ENCODE measurements at places on chromosomes 4 and X.

DNA sequence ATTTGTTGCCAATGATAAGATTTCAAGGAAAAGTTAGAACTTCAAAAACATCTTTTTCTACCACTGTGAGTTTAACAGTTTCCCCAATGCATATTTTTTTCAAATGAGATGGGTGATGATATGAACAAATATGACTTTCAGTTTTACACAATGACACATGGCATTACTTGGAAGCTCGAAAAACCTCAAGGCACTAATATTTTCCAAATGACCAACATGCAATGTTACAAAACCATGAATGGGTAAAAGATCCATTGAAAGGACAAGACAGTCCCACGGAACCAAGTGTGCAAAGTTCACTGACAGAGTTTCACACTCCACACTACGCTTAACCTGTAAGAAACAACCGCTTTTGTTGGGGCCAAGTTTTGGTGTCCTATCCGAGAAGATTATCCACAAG is 84.5 kb downstream of the CD99L2 start:
- no peak for DNase-seq

- DNase-seq: no peak
These were observed 9.6 kb upstream of the CCDC149 start for GRCh38 chr4:24922416-24922815.

GRCh38 chrX:49656533-49656932 is 39.3 kb downstream of the PAGE1 start:
- DNase-seq: no peak

DNA sequence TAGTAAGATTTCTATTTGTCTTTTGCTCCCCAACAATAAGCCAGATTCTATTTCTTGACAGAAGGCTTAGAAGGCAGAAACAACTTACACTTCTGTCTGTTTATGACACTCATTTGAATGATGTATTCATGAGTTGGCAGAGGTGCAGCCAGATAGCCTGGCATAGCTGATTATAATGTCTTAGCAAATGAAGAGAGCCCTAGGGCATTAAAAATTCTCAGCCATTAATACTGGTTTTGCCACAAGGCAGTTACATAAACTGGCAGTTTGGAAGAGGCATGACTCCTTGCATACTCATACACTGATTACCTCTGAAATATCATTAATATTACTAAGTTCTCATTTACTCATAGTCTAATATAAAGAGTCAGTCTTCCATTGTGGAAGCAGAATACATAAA is 728.5 kb upstream of the NDST4 start:
- no peak for DNase-seq

DNA sequence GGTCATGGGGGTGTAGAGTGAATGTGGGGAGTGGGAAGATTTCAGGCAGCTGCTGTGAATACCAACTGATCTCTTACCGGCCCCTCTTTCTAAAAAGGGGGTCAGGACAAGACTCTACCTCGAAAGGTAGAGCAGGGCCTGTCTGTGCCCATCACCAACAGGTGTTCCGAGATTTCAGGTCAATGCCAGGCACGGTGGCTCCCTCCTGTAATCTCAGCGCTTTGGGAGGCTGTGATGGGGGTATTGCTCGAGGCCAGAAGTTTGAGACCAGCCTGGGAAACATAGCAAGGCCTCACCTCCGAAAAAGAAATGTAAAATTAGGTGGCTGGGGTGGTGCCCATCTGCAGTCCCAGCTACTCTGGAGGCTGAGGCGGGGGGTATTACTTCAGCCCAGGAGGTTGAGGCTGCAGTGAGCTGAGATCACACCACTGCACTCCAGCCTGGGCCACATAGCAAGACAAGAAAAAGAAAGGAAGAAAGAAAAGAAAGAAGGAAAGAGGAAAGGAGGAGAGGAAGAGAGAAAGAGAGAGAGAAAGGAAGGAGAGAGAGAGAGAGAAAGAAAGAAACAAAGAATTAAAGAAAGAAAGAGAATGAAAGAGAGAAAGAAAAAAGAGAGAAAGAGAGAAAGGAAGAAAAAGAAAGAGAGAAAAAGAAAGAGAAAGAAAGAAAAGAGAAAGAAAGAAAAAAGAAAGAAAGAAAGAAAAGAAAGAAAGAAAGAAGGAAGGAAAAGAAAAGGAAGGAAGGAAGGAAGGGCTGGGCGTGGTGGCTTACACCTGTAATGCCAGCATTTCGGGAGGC is 50.1 kb downstream of the CRLF2 start:
- no peak for DNase-seq

GRCh38 chr4:159549098-159549518 is 446.2 kb downstream of the RAPGEF2 start:
- no peak for DNase-seq

- DNase-seq: peak; percentile 54
These were observed 15.3 kb downstream of the SEPSECS start for GRCh38 chr4:25144870-25145481.

GRCh38 chr4:124386163-124386562 is 326.4 kb downstream of the ANKRD50 start:
- DNase-seq: no peak

- no peak for DNase-seq
These were observed 148.2 kb downstream of the COMMD8 start for GRCh38 chr4:47315346-47315745.

DNA sequence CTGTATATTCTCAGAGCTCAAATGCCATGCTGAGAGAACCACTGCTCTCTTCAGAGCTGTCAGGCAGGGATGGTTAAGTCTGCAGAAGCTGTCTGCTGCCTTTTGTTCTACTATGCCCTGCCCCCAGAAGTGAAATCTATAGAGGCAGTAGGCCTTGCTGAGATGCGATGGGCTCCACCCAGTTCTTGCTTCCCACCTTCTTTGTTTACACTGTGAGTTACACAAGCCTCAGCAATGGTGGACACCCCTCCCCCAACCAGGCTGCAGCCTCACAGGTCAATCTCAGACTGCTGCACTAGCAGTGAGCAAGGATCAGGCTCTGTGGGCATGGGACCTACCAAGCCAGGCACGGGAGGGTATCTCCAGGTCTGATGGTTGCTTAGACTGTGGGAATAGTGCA is 271.6 kb downstream of the CENPC start:
- DNase-seq: no peak

- DNase-seq: no peak
These were observed 20.4 kb downstream of the ZNF157 start for GRCh38 chrX:47390780-47391179.

- no peak for DNase-seq
These were observed 128.0 kb upstream of the PRKG2 start for GRCh38 chr4:81343046-81343445.

DNA sequence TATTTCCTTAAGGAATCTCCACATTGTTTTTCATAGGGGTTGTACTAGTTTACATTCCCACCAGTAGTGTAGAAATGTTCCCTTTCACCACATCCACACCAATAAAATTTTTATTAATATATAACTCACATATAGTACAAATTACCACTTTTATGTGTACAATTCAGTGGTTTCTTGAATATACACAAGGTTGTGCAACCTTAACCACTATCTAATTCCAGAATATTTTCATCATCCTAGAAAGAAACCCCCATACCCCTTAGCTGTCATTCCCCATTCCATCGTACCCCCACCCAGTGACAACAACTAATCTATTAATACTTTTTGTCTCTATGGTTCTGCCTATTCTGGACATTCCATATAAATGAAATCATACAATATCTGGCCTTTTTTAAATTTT is 108.3 kb upstream of the USP9X start:
- DNase-seq: no peak

GRCh38 chrX:115214605-115215004 is 19.3 kb downstream of the LRCH2 start:
- DNase-seq: no peak

GRCh38 chr4:42724451-42724850 is 67.5 kb upstream of the ATP8A1 start:
- DNase-seq: no peak

DNA sequence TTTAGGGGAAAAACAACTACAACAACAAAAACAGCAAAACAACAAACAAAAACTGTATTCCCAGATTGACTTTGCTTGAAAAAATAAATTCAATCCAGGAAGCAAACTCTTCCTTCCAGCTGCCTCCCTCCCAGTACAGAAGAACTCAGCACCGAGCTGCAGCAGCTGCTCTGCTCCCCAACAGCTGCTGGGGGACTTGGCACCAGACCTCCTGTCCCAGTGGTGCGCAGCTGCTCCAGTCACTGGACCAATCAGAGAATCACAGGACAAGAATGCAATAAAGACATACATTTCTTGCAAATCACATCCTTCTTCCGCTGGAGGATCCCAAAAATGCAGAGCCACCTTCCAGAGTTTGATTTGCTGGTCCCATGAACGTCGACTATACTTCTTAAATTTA is 11.8 kb upstream of the FAM53A start:
- DNase-seq: no peak

DNA sequence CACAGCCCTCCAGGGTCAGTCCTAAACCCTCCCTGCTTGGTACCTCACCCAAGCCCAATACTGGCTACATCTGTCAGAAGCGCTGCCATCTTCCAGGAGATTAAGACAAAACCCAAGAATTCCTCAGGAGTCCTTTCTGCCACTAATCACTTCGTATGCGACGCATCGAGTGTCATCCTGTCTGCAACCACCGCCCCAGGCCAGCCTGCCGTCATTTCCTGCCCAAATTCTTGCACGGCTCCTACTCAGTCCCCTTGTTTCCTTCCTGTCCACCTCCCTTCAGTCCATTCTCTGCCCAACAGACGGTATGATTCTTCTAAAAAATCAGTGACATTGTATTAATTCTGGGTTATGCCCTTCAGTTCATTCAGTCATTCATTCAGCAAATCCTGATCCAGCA is 113.6 kb downstream of the NFKB1 start:
- no peak for DNase-seq

DNA sequence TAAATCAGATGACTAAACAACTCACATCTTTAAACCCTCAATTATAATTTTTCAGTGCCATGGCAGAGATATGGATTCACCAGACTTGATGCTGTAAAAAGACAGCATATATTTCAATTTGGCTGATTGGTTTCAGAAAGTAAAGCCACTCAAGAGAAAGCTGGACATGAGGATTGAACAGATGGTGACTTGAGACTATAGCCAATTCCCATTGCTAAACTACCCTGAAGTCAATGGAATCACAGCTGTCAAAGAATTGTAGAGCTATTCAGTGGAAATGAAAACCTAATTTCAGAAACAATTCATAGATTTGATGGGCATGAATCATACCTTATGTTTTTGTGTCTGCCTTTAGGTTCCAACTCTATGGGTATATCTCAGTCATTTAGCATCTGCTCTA is 510.6 kb upstream of the BOD1L1 start:
- DNase-seq: no peak

DNA sequence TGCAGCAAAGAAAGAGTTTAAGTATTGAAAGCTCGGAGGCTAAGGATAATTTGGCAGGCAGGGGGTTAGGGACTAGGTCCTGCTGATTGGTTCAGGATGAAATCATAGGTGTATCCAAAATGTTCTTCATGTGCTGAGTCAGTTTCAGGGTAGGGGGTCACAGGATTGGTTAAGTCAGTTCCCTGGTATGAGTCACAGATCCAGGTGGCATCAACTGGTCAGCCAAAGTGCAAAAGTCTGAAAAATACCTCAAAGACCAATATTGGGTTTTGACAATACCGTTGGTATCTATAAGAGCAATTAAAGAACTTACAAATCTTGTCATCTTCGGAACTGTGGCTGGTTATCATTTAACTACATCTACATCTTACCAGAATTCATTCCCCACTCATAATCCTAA is 25.6 kb upstream of the PRDM8 start:
- DNase-seq: no peak

GRCh38 chrX:17550011-17550410 is 175.0 kb downstream of the NHS start:
- DNase-seq: no peak

DNA sequence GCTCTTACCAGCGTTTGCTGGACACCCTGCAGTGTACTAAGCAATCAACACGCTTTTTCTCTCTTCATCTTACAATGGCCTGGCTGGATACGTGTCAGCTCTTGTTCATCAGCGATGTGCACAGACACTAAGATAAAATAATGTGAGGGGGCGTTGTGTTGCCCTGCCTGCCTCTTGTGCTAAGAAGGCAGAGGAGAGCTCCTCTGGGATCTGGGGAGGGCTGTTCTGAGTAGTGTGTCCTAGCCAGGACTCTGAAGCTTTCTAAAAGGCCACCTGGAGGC is 49.7 kb downstream of the NELFA start:
- DNase-seq: no peak

DNA sequence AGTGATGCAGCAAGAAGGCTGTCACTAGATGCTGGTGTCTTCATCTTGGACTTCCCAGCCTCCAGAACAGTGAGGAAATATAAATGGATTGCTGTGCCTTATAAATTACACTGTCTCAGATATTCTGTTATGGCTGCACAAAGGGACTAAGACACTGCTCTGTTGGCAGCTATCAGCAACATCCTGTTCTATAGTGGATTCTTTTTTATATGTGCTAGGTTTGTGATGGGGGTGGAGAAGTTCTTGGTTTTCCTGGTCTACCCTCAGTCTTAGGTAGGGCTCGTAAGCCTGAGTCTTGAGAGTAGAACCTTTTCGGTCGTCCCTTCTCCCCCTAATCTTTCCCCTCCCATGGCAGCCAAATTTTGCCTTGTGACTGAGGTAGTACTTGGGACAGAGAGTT is 17.3 kb downstream of the STIM2 start:
- DNase-seq: no peak

All from NCI-H2081 (cell line).